Dermis microvascular lymphatic vessel endothelial cell (primary cell): ENCODE measurements at places on chromosomes 2 and 18.
A peak's percentile ranks its signal among the peaks of the same experiment; 100 is the strongest.

DNA sequence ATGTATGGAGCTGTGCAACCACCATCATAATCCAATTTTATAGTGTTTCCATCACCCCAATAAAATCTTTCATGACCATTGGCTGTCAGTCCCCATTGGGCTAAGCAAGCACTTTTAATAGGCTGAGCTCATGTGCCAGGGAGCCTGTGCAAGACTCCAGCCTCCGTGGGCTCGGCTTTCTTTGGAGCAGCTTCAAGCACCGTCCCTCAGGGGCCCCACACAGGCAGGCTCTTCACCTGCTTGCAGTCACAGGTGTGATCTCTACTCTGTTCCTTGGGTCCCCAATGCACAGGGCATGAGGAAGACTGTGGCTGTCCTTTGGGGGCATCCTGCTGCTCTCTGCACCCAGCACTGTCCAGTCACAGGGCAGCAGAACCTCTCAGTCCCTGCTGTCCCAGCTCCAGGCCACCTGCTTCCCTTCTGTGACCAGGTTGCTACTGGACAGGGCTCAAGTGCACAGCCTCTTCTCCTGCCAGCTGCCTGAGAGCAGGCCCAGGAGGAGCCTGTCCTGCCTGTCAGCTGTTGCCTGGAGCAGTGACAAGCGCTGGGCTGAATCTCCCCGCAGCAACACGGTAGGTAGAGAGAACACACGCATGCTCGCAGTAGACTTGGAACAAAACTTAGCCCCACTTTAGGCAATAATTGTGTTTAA is 40.7 kb upstream of the TMEM131 start:
- DNase-seq = no peak

- no peak for DNase-seq
Measured at GRCh38 chr2:218805627-218806026, 23.7 kb downstream of the CYP27A1 start.

- DNase-seq = no peak
Measured at GRCh38 chr2:4618630-4619228, 915.4 kb downstream of the DCDC2C start.

DNA sequence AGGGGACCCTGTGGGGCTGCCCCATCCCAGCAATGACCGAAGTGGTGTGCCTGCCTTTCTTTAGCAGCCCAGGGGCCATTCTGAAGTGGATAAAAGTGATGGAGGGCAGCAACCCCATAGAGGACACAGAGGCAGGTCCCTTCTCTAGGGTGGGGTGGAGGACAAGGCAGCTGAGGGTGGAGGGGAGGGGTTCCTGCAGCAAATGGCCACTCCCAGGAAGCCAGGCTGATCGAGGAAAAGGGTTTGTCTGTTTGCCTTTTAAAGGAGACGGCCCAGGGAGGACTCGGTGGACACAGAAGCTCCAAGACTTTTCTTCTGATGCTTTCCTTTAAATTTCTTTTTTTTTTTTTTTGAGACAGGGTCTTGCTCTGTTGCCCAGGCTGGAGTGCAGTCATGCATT is 272.8 kb downstream of the TWIST2 start:
- no peak for DNase-seq

- no peak for DNase-seq
Measured at GRCh38 chr2:216214768-216215167, 105.6 kb downstream of the XRCC5 start.

DNA sequence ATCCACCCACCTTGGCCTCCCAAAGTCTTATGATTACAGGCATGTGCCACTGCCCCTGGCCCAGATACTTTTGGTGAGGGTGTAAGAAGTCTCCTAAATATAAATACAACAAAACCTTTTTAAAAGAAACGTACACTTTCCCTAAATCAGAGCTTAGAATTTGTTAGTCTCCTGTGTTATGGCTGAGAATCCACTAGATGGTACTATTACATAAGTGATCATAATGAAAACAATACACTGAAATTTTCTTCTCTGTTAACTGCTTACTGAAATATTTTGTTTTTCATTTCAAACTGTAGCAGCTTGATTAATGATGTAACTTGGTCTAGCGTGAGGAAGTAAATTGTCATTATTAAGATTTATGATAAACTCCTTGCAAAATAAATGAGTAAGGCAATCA is 74.8 kb upstream of the FAM98A start:
- peak; percentile 27 for DNase-seq

DNA sequence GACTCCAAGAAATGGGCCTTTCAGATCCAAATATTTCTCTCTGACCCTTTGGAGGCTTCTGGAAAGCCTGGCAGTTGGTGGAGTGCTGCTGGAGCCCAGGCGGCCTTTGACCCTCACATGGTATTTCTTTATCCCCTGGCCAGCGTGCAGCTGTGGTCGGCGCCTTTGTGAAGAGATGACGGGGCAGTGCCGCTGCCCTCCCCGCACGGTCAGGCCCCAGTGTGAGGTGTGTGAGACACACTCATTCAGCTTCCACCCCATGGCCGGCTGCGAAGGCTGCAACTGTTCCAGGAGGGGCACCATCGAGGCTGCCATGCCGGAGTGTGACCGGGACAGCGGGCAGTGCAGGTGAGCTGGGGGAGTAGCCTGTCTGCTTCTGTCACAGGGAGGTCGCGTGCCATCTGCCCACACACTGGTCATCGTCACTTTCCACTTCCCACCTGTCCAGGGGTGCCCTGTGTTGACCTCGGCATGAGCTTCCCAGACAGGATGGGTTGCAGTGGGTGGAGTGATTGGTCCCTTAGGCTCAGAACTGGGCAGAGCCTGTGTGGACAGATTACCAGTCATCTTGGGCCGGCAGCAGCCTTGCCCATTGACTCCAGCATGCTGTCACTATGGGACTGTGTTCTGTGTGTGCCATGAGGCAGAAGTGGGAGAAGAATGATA is 158.2 kb downstream of the LAMA3 start:
- no peak for DNase-seq

GRCh38 chr2:180621941-180622918 is 358.2 kb upstream of the UBE2E3 start:
- DNase-seq = no peak

DNA sequence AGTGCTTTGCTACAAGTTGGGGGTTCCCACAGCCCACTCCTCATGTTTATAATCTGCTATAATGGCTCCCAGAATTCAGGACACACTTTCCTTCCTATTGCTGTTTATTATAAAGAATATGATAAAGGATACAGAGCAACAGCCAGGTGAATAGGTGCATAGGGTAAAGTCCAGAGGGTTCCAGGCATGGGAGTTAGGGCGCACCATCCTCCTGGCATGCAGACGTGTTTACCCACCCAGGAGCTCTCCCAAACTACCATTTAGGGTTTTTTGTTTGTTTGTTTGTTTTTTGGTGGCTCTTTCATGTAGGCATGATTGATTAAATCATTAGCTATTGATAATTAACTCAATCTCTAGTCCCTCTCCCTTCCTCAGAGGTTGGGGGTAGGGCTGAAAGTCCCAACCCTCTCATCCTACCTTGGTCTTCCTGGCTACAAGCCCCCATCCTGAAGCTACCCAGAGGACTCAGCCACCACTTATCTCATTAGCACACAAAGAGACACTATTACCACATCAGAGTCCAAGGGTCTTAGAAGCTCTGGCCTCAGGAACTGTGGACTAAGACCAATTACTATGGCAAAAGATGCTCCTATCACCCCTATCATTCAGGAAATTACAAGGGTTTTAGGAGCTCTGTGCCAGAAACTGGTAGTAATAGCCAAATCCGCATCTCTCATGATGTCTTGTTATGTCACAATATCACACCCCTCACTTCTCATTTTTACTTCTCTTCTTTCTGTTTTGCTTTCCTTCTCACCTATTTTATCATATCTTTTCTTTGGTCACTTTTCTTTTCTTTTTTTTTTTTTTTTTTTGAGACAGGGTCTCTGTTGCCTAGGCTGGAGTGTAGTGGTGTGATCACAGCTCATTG is 154.9 kb upstream of the TTC39C start:
- DNase-seq = no peak

GRCh38 chr2:150846691-150847090 is 359.2 kb upstream of the RND3 start:
- no peak for DNase-seq

DNA sequence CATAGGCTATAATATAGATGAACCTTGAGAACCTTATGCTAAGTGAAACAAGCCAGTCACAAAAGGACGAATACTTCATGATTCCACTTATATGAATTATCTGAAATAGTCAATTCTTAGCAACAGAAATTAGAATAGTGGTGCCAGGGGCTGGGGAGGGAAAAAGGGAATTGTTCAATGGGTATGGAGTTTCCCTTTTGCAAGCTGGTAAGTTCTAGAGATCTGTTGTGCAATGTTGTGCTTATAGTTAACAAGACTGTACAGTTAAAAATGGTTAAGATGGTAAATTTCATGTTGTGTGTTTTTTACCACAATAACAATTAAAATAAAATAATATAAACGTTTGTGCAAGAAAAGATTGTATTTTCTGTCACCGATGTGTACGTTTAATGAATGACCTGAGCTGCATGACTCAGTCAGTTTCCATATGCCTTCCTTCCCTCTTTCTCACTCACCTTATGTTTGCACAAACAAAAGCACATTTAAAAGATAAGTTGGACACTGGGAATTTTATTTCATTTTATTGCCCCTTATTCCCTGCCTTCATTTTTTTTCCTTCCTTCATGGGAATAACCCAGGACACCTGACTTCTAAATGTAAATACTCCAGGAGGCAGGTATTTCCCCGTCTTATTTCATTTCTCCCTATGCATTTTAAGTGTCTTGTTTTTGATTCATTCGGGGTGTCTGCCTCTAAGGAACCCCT is 143.7 kb upstream of the TTC39C start:
- DNase-seq = no peak

- no peak for DNase-seq
Measured at GRCh38 chr2:241209271-241209670, 20.8 kb downstream of the ANO7 start.

GRCh38 chr2:183803596-183803995 is 679.4 kb downstream of the NUP35 start:
- no peak for DNase-seq

DNA sequence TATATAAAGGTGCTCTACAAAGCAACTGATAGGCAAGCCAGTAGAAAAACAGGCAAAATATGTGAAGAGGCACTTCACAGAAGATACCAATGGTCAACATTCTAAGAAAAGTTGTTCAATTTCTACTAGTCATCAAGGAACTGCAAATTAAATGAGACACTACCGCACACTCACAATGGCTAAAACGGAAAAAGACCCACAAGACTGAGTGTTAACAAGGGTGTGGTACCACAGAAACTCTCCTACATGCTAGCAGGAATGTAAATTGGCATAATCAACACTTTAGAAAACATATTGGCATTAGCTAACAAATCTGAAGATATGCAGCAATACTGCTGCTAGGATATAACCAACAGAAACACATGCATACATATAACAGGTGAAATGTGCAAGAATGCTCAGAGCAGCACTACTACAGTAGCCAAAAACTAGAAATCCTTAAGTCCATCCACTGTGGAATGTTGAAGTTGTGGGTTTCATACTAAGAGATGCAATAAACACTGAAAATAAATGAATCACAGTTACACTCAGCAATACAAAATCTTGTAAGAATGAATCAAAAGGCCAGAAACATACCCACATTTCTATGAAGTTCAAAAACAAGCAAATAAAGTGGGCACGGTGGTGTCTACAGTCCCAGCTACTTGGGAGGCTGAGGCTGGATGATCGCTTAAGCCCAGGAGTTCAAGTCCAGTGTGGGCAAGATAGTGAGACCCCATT is 9.2 kb downstream of the RNU4ATAC start:
- DNase-seq = no peak

- DNase-seq = no peak
Measured at GRCh38 chr2:58127111-58127510, 80.5 kb downstream of the VRK2 start.

DNA sequence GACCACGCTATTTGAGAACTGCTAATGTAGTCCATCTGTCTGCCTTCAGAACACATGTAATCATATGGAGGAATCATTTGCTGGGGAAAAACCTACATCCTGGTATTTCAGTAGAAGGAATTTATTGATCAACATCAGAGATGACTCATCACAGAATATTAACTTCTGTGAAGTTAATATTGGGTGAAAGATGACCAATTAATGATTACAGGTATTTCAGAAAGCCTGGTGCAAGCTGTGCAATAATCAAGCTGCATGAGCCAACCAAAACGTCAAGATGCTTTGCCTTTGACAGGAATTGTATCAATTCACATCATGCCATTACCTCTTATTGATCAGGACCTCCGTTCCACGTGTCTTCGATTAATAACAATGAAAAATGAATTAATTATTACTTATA is 9.4 kb upstream of the SPATS2L start:
- DNase-seq = no peak

DNA sequence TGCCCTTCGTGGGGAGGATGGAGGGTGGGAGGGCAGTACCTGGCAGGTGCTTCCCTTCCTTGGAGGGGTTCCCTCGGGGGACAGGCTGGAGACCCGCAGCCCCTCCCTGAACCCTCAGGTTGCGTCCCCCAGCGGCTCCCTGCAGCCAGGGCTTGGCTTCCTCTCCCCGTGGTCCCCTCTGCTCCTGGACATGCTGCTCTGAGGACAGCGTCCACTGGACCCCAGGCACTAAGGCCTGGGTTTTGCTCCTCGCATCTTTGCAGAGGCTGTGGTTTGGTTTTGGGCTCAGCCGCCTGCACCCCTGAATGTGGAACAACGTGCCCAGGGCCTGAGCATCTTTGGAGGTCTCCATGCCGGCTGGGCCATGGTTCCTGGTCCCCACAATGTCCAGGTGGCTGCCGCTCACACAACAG is 133.5 kb downstream of the PTGR3 start:
- no peak for DNase-seq

- no peak for DNase-seq
Measured at GRCh38 chr2:172551271-172551670, 4.6 kb upstream of the PDK1 start.
